Stimulated activated CD4-positive, alpha-beta T cell treated with anti-CD3 and anti-CD28 coated beads, Interleukin-1b, Interleukin-23, amount 100 ng/mL, for 1 hour (primary cell): ENCODE measurements at places on chromosomes 7 and 10.

DNA sequence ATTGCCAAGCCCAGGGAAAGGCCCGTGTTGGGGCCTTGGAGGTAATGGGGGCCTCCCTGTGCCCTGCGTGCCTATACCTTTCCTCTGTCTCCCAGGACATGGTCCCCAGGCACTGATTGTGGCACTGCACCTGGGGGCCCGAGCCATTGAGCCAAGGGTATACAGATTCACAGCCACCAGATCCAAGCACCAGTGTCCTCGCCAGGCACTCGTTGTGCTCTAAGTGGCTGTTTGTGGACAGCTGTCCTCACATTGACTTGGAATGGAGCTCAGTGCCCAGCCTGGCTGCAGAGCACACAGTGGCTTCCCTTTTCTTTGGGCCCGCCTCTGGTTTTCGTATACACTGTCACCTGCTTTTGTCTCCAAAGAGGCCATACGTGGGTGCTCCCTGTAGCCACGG, 72.0 kb upstream of the BTBD16 start:
- no peak for DNase-seq

GRCh38 chr7:120731271-120731670, 126.7 kb downstream of the TSPAN12 start:
- DNase-seq = no peak

DNA sequence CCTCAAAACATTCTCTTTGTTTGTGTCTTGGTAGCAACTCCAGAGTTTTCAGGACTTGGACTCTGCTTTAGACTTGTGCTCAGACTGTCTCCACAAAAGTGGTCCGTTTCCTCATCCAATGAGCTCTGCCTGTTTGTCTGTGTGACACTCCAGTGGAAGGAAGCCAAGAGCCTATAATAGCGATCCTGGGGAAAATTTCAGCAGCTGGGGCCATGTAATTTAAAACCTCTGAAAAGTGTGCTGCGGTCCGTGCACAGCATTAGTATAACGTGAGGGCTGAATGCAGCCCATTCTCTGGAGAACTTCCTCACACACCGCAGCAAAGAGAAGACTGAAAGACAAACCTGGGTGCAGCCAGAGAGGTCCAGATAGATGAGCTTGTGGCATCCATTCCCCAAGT, at the start of gene LRRC17:
Gene LRRC17, plus strand, starts transcription at position 259 of the 400 bp plus-strand sequence. CDS start 20,914 bp downstream, outside the sequence.
- DNase-seq = no peak

GRCh38 chr10:63057509-63057908, 75.6 kb upstream of the NRBF2 start:
- no peak for DNase-seq

- DNase-seq = no peak
These were observed 168.3 kb upstream of the AUTS2 start for GRCh38 chr7:69429911-69430383.

DNA sequence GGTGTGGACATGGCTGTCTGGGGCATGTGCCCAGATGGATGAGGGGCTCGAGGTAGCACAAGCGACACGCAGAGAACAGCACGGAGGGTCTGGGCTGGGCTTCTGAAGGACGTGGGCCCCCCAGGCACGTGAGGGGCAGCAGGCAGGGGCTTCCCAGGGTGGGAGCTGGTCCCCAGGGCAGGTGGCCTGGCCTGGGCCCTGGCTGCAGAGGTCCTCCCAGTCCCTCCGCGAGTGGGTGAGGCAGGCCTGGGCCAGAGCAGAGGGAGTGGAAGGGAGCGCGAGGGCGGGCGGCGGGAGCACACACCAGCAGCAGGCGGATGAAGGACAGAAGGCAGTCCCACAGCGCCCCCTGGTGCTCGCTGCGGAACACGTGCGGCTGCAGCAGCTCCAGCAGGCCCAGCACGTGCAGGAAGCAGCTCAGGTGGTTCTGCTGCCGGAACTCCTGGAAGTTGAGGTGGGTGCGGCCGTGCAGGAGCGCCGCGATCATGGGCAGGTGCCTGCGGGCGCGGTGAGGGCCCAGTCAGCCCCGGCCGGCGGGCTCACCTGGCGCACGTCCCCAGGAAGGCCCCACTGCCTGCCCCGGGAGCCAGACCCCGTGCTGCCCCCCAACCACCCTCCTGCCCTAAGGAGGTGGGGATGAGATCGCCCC, 14.7 kb upstream of the MICALL2 start:
- peak; percentile 72 for DNase-seq

DNA sequence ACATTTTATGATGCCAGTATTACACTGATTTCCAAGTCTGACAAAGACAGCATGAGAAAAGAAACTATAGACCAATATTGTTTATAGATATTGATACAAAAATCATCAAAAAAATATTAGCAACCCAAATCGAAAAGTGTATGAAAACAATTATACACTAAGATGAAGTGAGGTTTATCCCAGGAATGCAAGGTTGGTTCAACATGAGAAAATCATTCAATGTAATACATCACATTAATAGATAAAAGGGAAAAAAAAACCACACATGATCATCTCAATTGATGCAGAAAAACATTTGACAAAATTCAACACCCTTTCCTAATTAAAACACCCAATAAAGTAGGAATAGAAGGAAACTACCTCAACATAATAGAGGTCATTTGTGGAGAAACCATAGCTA, 153.9 kb downstream of the DNAJC1 start:
- no peak for DNase-seq

DNA sequence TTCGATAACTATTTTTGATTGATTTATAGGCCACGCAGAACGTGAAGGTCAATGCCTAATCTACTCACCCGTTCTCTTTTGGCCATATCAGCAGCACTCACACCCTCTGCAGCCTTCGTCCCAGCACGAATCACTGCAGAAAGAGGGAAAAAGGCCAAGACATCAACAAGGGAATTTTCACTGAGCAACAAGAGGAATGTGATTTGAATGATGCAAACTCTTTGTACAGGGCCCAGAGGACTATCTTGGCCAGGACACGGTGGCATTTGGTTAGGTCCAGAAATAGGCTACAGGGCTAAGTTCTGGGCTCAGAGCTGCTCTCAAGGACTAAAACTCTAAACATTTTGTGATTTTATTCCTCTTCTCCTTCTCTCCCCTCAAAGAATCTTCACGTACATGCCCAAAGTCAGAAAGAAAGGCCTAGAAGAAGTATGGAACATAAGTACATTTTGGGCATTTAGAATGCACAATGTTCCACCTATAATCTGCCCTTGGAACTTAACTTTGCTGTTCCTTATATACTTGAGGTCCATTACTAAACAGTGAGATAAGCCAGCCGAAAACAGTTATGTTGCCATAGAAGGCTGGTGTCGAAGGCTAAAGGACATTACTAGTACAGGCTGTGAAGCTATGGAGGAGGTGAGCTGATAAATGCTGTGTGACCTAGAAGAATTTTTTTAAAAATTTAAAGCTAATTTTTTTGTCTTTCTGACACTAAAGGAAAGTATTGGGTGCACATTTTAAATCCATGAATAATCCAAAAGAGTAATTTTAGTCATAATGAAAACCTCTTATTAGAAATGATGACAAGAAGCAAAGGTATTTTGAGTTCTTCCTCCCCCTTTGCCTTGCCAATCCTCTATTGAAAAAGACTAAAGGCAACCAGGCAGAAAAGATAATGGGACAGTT, 20.0 kb downstream of the RBM28 start:
- DNase-seq = no peak

DNA sequence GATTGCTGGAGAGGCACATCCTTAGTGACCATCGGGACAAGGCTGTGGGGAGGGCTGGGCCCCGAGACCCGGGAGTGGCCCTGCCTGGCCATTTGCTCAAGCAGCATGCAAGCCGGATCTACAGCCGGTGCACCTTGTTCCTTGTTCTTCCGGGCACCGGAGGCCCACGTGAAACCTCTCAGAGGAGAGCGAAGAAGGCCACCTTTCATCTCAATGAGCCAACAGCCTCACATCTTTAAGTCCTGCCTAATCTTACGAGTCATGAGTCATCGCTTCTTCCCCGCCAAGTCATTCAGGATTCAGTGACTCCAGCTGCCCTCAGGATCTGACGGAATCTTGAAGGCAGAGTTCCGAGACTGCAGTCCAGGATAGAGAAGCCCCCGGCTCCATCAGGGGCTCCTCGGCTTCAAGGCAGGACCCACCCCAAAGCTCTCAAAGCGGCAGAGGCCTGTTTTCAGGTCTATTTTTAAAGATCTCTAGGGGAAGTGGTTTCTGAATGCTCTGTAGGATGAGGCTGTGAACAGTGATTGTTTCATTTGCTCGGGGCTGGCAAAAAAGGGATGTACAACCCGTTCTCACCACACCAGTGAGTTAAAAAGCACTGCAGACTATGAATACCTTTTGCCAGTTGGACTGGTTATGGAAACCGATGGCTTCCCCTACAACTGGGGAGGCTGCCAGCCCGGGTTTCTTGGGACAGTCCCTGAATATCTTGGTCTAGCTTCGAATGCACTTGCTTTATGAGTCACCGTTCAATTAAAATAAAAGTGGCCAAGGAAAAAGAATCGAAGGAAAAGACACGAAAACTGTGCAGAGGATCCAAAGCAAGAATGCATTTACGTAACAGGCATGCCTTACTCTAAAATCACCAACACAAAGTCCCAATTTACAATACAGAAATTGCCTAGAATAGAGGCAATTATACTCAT, 57.2 kb upstream of the ECHDC3 start:
- DNase-seq = peak; percentile 5

- no peak for DNase-seq
These were observed 45.6 kb downstream of the SORCS1 start for GRCh38 chr10:107118866-107119265.

GRCh38 chr7:30113144-30113543, 21.6 kb upstream of the MTURN start:
- no peak for DNase-seq

DNA sequence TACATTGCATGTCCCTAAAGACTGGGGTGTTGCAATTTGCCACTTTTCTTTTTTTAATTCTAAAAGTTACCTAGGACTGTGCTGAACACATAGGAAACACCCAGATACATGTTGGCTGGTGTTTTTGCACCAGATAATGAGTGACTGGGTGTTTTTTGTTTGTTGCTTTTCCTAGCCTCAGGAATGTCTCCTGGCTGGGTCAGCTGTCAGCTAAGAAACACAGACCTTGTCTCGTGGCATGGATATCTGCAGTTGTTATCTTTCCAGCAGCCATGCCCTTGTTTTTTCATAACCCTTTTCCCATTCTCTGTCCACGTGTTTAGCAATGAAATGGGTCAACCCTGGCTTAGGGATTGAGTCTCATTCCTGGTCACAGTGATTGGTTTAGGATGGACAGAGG, 433.9 kb upstream of the ZMIZ1 start:
- no peak for DNase-seq

- no peak for DNase-seq
These were observed 81.5 kb downstream of the LYZL1 start for GRCh38 chr10:29370097-29371092.

GRCh38 chr10:11120711-11121110, 103.0 kb downstream of the CELF2 start:
- DNase-seq = no peak

DNA sequence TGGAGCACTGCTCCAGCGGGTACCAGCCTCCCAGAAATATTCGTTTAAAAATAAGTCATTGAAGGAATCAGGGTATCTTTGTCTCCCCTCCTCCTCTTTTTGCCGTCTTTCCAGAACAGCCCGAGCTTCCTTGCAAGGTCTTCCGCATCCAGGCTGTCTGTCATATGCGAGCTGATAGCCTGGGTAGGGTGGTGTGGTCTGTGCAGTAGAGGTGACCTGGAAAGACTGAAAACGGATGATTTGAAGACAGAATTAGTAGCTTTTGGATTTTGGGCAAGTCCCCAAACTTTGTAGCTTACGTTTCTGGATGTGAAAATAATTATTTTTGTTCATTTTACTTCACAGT, 480 bp downstream of the VPS50 start:
- no peak for DNase-seq

DNA sequence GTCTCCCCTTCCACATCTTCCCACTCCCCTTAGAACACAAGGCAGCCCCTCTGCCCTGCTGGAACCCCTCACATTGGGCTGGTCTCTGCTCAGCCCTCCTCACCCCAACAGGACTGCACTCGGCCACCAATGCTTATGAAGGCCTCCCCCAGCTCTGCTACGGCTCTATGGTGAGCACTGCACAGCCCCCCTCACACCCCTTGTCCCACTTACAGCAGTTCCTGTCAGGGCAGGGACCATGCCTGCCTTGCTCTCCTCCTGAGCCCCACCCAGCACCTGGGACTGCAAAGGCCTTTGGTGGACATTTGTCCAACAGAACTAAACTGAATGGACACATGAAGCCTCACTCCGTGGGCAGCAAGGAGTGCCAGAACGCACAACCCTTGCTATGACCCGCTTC, 171.9 kb downstream of the GRID1 start:
- DNase-seq = no peak

- no peak for DNase-seq
These were observed 375.7 kb upstream of the NPSR1 start for GRCh38 chr7:34282271-34282670.

DNA sequence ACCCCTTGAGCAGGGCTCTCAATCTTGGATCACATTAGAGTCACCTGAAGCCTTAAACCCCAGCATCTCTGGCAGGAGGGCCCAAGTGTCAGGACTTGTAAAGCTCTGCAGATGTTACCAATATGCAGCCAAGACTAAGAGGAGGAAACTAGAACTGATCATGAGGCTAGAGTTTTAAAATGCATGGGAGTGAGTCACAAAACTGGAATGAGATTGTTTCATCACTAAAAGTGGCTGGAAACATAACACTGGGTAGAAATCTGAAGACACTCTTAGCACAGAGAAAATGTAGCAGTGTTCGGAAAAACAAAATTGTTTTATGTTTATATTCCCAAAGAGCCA, 63.3 kb upstream of the GHITM start:
- DNase-seq = no peak

- DNase-seq = no peak
These were observed 248.8 kb upstream of the PTN start for GRCh38 chr7:137592232-137592896.

DNA sequence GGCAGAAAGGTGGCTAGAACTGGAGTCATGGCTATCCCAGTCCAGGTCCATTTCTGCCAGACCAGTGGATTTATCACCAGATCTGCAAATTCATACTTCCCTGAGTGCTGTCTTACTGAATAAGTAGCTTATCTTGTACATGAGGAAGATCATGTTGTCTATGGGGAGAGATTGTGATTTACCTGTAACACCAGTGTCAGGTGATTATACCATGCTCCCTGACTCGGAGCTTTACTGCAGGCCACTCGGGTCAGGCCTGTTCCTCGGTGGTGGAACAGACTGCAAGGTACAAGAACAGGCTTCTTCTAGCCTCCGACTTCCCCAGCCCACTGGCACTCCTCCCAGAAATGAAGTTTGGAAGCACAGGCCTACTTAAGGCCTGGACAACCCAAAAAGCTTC, 42.6 kb upstream of the DLG5 start:
- no peak for DNase-seq
